Suprapubic skin (tissue), 4 donors: ENCODE measurements at places on chromosomes 11 and 22.

DNA sequence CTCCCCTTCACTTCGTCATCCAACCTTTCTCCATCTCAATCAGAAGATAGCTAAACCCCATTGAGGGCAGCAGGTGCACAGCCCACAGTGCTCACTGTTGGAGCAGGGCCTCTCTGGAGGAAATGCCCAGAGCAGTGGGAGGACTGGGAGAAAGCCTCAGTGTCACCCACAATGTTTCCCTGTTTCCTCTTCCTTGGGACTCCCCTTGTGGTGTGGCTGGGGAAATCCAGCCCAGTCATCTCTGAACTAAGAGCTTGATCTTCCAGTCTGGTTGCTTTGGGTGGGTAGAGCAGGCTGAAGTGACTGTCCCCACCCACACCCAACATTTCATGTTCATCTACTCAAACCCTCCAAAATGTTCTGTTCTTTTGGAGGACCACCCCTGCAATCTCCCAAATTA, 29.8 kb upstream of the EED start:
- H3K27ac ChIP-seq = no peak overlapping the region
- H3K4me1 ChIP-seq = peaks cover 10% of the 10 kb centered on the region
- DNase-seq = no peak
- H3K27me3 ChIP-seq = no peaks in the 10 kb centered on the region
- no peaks in the 10 kb centered on the region for H3K36me3 ChIP-seq
- no peak overlapping the region for H3K4me3 ChIP-seq

DNA sequence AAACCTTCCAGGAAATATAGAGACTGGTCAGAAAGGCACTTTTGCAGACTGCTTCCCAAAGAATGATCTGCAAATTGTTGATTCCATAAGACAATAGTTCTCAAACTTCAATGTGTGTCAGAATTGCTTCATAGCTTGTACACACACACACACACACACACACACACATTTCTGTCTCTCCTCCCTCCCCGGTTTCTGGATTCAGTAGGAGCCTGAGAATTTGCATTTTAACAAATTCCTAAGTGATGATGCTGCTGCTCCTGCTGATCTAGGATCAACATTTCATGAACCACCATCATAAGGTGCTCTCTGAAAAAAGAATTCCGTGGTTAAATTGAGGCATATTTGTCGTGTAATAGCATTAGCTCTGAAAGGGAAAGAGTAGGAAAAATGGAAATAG, 35.3 kb upstream of the FZD4 start:
- no peak for DNase-seq
- no peak overlapping the region for H3K27ac ChIP-seq
- H3K36me3 ChIP-seq = no peaks in the 10 kb centered on the region
- H3K27me3 ChIP-seq = no peaks in the 10 kb centered on the region
- no peak overlapping the region for H3K4me3 ChIP-seq

- no peak overlapping the region for H3K4me3 ChIP-seq
- no peaks in the 10 kb centered on the region for H3K4me1 ChIP-seq
- H3K27me3 ChIP-seq = no peaks in the 10 kb centered on the region
- no peak overlapping the region for H3K27ac ChIP-seq
- no peak for DNase-seq
Observed at GRCh38 chr11:4134806-4135205, 40.2 kb downstream of the RRM1 start.

GRCh38 chr11:12642806-12643428, 31.3 kb upstream of the TEAD1 start:
- H3K27ac ChIP-seq = no peak overlapping the region
- DNase-seq = no peak
- H3K4me1 ChIP-seq = no peaks in the 10 kb centered on the region
- H3K4me3 ChIP-seq = no peak overlapping the region
- no peaks in the 10 kb centered on the region for H3K36me3 ChIP-seq
- H3K27me3 ChIP-seq = no peaks in the 10 kb centered on the region

DNA sequence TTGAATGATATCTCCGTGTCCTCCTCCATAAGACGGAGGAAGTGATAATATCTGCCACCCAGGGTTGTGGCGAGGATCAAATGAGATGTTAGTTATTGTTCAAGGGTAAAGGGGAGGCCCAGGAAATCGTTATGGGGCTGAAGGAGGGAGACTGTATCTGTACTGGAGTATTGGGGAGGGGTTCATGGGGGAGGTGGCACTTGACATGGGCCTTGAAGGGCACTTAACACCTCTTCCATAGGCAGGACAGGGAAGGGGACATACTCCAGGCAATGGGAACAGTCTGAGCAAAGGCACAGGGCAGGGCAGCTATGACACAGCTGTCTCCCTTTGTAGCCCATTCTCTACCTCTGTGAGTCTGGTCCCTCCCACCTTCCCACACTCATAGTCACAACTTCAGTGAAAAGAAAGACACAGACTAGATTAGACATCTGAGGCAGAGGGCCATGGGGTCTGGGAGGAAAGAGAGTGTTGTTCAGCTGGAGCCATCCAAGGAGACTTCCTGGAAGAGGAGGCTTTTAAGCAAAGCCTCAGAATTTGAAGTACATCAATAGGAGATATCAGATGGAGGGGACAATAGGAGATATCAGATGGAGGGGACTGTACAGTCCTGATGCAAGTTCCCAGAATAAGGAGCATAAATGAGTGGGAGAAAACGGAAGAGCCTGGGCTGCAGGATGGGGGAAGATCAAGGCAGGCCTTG, 15.8 kb upstream of the DGKZ start:
- H3K27ac ChIP-seq = no peak overlapping the region
- H3K36me3 ChIP-seq = no peaks in the 10 kb centered on the region
- peaks cover 24% of the 10 kb centered on the region for H3K4me1 ChIP-seq
- H3K4me3 ChIP-seq = no peak overlapping the region
- no peak for DNase-seq

DNA sequence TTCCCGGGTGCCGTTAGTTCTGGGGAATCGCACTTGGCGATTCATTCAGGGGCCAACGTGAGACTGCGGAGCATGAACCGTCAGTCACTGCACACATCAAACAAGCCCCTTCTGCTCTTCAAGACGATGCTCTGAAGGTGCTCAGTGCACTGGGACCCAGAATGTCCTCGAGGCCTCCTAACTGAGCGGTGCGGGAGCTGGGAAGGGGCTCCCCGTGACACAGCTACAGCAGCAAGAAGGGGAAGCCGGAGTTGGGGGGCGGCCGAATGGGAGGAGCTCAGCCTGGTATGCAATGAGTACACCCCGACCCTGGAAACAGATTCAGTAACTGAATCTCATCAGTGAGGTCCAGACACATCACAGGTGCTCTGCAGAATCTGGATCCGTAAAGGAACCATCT, 150.8 kb downstream of the SHANK2 start:
- no peaks in the 10 kb centered on the region for H3K36me3 ChIP-seq
- no peak for DNase-seq
- no peaks in the 10 kb centered on the region for H3K27me3 ChIP-seq
- H3K27ac ChIP-seq = no peak overlapping the region
- H3K4me1 ChIP-seq = no peaks in the 10 kb centered on the region
- no peak overlapping the region for H3K4me3 ChIP-seq
